Endothelial cell (in vitro differentiated cells): ENCODE measurements at places on chromosomes 3 and 15.

DNA sequence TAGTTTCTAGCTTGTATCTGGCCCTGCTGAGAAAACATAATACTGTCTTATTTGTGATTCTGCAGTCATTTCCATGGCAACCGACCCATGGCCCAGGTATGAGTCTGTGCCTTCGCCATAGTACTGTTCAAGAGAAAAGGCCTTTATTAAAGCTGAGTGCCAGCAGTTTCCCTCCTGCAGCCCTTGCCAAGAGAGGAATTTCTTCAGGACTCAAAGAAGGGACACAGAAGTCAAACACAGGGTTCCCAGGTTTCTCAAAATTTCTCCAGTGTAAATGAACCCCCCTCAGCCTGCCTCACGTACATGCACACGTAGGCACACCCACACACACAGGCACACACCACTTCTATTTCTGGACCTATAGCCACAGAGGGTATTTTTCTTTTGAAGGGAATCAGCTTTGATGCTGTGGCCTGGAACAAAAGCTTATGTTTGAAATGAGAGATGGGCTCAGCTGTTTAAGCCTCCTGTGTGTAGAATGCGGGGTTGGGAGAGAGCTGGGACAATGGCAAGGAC lies 269.2 kb downstream of the PDCD6IP start:
- no peak overlapping the region for H3K4me3 ChIP-seq
- H3K27me3 ChIP-seq: no peaks in the 10 kb centered on the region

DNA sequence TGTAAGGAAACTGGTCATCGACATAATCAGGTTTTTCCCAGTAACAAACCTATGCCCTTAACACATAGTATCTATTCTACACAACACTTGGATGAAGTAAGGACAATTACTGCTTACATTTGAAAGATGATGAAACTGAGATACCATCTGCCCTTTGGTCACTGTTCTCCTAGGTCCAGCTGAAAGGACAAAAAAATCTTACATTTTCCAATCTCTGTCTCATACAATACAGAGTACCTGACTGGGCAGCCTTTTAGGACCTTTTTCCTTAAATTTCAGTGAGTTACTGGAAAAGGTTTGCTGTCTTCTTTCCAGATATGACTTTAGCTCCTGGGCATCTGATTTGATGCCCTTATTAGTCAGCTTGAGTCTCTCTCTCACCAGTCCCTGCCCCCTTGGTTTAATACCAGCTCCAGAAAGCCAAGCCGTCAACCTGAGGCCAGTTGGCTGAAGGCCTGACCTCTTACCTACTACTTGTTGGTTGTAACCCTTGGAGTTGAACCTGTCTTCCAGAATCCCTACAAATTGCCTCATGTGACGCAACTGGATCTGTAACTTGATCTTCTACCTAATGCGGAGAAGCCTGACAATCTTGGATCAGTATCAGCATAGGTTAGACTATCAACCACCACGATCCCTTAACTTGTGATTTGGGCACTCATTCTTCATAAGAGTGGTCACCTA lies 355.3 kb upstream of the ZNF385D start:
- H3K36me3 ChIP-seq: no peaks in the 10 kb centered on the region
- H3K27me3 ChIP-seq: no peaks in the 10 kb centered on the region
- DNase-seq: no peak
- H3K4me3 ChIP-seq: no peak overlapping the region
- no peaks in the 10 kb centered on the region for H3K4me1 ChIP-seq

- H3K36me3 ChIP-seq: no peaks in the 10 kb centered on the region
- H3K27ac ChIP-seq: no peak overlapping the region
- H3K4me3 ChIP-seq: no peak overlapping the region
- H3K27me3 ChIP-seq: peaks cover 1% of the 10 kb centered on the region
Measured at GRCh38 chr15:60871152-60871551, 357.9 kb downstream of the RORA start.

- no peak overlapping the region for H3K4me3 ChIP-seq
- DNase-seq: no peak
- peaks cover 1% of the 10 kb centered on the region for H3K27me3 ChIP-seq
- H3K4me1 ChIP-seq: peaks cover 16% of the 10 kb centered on the region
- no peaks in the 10 kb centered on the region for H3K36me3 ChIP-seq
Measured at GRCh38 chr15:35068846-35069475, 16.1 kb downstream of the NANOGP8 start.

GRCh38 chr3:192307631-192308030 lies 419.7 kb downstream of the FGF12 start:
- H3K36me3 ChIP-seq: no peaks in the 10 kb centered on the region
- no peak for DNase-seq
- H3K27ac ChIP-seq: no peak overlapping the region
- no peaks in the 10 kb centered on the region for H3K27me3 ChIP-seq

GRCh38 chr15:29268706-29269484 lies 727 bp downstream of the NSMCE3 start:
- peaks cover 3% of the 10 kb centered on the region for H3K27me3 ChIP-seq
- H3K4me1 ChIP-seq: peaks cover 24% of the 10 kb centered on the region
- H3K4me3 ChIP-seq: peak overlapping the region; percentile 99
- H3K27ac ChIP-seq: peak overlapping the region; percentile 91
- no peaks in the 10 kb centered on the region for H3K36me3 ChIP-seq

DNA sequence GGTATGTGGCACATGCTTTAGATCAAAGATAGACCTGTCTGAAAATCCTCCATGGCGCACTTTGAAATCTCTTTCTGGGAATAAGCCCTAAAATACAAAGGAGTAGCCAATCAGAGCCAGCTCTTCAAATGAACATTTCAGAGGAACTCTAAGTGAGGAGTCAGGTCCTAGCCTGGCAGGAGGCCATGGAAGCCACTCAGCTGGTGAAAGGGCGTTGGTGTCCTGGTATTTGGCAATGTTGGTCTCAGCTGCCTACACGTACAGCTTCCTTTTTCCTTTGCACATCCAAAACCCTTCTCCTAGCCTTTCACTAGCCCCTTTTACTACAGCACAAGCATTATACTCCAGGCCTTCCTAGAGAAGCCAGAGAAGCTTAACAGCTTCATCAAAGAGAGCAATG lies 5.5 kb downstream of the WDR73 start:
- no peak for DNase-seq
- peak overlapping the region; percentile 62 for H3K4me3 ChIP-seq
- peak overlapping the region; percentile 34 for H3K27ac ChIP-seq
- peaks cover 42% of the 10 kb centered on the region for H3K36me3 ChIP-seq
- H3K4me1 ChIP-seq: peaks cover 13% of the 10 kb centered on the region
- H3K27me3 ChIP-seq: peaks cover 5% of the 10 kb centered on the region

- DNase-seq: no peak
- no peaks in the 10 kb centered on the region for H3K27me3 ChIP-seq
- H3K4me3 ChIP-seq: no peak overlapping the region
- no peaks in the 10 kb centered on the region for H3K4me1 ChIP-seq
- no peaks in the 10 kb centered on the region for H3K36me3 ChIP-seq
- no peak overlapping the region for H3K27ac ChIP-seq
Measured at GRCh38 chr3:76429581-76430177, 610.2 kb upstream of the ROBO2 start.

DNA sequence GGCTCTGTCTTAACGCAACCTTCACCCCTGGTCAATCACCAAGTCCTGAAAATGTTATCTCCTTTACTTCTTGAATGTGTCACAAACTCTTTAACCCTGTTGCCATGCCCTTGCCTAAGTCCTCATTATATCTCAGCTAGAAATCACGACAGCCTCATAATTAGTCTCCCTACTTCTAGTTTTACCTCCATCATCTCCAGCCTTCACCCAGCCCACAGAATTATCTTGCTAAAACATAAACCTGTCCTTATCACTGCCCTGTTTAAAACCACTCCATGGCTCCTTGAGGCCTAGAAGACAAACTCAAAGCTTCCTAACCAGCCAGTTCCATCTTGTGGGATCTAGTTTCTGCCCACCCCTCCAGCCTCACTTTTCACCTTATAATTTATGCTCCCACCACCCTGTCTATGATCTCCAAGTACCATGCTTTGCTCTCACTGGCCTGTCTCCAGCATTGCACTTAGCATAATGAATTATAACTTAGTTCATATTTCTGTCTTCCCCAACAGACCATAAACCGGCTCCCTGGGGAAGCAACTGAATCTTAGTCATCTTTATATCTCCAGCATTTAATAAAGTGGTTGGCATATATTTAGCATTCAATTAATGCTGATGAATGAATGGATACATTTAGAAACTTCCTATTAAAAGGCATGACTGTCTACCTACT lies 39.2 kb downstream of the GPR176 start:
- DNase-seq: no peak
- H3K4me3 ChIP-seq: no peak overlapping the region
- H3K36me3 ChIP-seq: no peaks in the 10 kb centered on the region
- no peak overlapping the region for H3K27ac ChIP-seq
- no peaks in the 10 kb centered on the region for H3K27me3 ChIP-seq
- H3K4me1 ChIP-seq: no peaks in the 10 kb centered on the region

DNA sequence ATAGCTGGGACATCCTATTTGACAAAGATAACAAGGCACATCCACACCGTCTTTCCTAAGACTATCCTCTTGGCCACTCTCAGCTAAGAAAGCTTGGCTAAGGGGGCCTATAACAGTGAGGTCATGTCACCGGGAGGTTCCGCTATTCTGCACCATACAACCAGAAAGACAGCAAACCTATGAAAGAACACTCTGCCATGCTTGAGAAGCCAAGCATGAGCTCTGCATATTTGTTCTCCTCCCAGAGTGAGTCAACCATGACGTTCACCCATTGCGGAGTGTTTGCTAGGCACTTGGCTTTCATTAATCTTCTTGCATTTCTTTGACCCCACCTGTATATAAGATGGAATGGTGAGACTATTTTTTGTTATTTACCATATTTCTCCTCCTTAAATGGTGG lies 141.2 kb downstream of the GMNC start:
- DNase-seq: no peak
- no peaks in the 10 kb centered on the region for H3K36me3 ChIP-seq
- H3K27ac ChIP-seq: no peak overlapping the region
- H3K27me3 ChIP-seq: no peaks in the 10 kb centered on the region
- H3K4me1 ChIP-seq: no peaks in the 10 kb centered on the region

- H3K27ac ChIP-seq: no peak overlapping the region
- H3K27me3 ChIP-seq: peaks cover 7% of the 10 kb centered on the region
- H3K36me3 ChIP-seq: no peaks in the 10 kb centered on the region
- H3K4me1 ChIP-seq: peaks cover 4% of the 10 kb centered on the region
Measured at GRCh38 chr15:52181938-52182780, 9.0 kb downstream of the GNB5 start.

GRCh38 chr3:171879472-171879871 lies 36.3 kb downstream of the TMEM212 start:
- no peak overlapping the region for H3K4me3 ChIP-seq
- H3K36me3 ChIP-seq: no peaks in the 10 kb centered on the region
- H3K4me1 ChIP-seq: peaks cover 16% of the 10 kb centered on the region
- no peaks in the 10 kb centered on the region for H3K27me3 ChIP-seq
- no peak for DNase-seq

GRCh38 chr3:155370198-155370597 lies 76.7 kb upstream of the STRIT1 start:
- no peak overlapping the region for H3K27ac ChIP-seq
- no peaks in the 10 kb centered on the region for H3K27me3 ChIP-seq
- no peak for DNase-seq
- H3K36me3 ChIP-seq: no peaks in the 10 kb centered on the region

DNA sequence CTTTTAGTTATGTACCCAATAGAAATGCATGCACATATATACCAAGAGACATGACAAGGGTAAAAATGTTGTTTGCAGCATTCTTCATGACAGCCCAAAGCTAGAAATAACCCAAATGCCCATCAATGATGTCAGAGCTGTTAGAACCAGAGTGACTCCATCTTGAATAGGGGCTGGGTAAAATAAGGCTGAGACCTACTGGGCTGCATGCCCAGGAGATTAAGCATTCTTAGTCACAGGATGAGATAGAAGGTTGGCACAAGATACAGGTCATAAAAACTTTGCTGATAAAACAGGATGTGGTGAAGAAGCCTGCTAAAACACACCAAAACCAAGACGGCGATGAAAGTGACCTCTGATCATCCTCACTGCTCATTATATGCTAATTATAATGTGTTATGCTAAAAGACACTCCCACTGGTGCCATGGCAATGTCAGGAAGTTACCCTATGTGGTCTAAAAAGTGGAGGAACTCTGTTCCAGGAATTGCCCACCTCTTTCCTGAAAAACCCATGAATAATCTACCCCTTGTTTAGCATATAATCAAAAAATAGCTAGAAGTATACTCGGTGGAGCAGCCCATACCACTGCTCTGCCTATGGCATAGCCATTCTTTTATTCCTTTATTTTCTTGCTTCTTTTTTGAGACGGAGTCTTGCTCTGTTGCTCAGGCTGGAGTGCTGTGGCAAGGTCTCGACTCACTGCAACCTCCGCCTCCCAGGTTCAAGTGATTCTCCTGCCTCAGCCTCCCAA lies 32.9 kb downstream of the ZBTB11 start:
- peaks cover 4% of the 10 kb centered on the region for H3K36me3 ChIP-seq
- H3K4me3 ChIP-seq: no peak overlapping the region
- H3K27me3 ChIP-seq: peaks cover 3% of the 10 kb centered on the region
- H3K4me1 ChIP-seq: peaks cover 5% of the 10 kb centered on the region
- no peak for DNase-seq

GRCh38 chr3:197298945-197299854 lies 788 bp upstream of the DLG1 start:
- peak overlapping the region; percentile 88 for H3K27ac ChIP-seq
- peak overlapping the region; percentile 92 for H3K4me3 ChIP-seq
- peak; percentile 46 for DNase-seq
- peaks cover 15% of the 10 kb centered on the region for H3K4me1 ChIP-seq

DNA sequence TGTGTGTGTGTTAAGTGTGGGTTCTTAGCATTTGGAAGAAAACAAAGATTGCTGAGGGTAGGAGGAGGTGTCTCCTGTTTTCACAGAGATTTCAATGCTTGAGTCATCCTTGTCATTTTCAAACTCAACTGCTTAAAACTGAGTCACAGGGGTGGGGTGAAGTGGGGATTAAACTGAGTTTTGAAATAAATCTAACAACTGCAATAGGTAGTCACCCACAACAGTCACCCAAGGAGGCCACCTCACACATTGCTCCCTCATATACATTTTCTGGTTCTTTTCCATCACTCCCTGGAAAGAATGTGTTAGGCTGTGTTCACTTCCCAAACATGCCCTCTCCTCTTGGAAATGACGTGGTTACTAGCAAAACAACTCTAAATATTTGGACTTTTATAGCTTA lies 187.7 kb upstream of the CMC1 start:
- no peak overlapping the region for H3K4me3 ChIP-seq
- no peaks in the 10 kb centered on the region for H3K27me3 ChIP-seq
- no peaks in the 10 kb centered on the region for H3K4me1 ChIP-seq
- no peak for DNase-seq
- no peak overlapping the region for H3K27ac ChIP-seq
- H3K36me3 ChIP-seq: no peaks in the 10 kb centered on the region

DNA sequence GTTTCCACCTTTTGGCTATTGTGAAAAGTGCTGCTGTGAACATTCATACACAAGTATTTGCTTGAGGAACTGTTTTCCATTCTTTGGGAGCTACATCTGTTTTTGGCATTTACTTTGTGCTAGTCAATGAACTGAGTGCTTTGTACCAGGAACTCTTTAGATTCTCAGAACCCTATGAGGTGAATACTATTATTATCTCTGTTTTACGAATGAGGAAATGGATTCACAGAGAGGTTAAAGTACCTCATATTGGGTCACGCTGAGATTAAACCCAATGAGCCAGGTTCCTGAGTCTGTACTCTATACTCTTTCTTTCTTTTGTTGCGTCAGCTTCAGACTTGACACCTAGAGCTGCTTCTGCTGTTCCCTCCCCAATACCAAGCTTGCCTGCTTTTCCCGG lies 358.1 kb downstream of the CNTN4 start:
- no peaks in the 10 kb centered on the region for H3K36me3 ChIP-seq
- no peak overlapping the region for H3K4me3 ChIP-seq
- H3K4me1 ChIP-seq: no peaks in the 10 kb centered on the region
- H3K27ac ChIP-seq: no peak overlapping the region

- H3K27me3 ChIP-seq: peaks cover 12% of the 10 kb centered on the region
- DNase-seq: no peak
- H3K27ac ChIP-seq: peak overlapping the region; percentile 93
- H3K4me3 ChIP-seq: no peak overlapping the region
Measured at GRCh38 chr15:77497110-77497737, 76.5 kb downstream of the HMG20A start.
